ENCODE measurements at places on chromosomes 12 and 14.

- no peak for DNase-seq
These were observed 113.7 kb downstream of the DUSP6 start for GRCh38 chr12:89238593-89238992.

DNA sequence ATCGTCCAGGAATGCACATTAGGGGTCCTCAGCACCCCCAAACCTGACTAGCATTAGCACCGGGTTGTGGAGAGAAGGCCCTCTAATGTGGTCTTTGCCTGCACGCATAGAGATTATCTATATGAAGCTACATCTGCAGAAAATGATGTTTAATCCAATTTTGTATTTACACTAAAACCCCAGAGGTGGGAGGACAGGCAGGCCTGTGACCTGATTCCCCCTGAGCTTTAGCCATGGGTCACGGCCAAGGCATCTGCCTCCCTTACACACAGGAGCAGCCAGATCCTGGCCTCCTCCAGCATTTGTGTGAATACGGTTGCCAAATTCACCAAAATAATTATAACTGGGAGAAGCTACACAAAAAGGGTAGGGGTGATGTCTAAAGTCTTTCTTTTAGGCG lies 7.0 kb downstream of the APOLD1 start:
- DNase-seq, result no peak

- DNase-seq, result no peak
These were observed 30.2 kb upstream of the EVL start for GRCh38 chr14:100034961-100035500.

- DNase-seq, result peak; percentile 93
These were observed 25.6 kb downstream of the SYNE3 start for GRCh38 chr14:95490727-95491451.

- DNase-seq, result no peak
These were observed 52.3 kb upstream of the RFLNA start for GRCh38 chr12:124242529-124243065.

DNA sequence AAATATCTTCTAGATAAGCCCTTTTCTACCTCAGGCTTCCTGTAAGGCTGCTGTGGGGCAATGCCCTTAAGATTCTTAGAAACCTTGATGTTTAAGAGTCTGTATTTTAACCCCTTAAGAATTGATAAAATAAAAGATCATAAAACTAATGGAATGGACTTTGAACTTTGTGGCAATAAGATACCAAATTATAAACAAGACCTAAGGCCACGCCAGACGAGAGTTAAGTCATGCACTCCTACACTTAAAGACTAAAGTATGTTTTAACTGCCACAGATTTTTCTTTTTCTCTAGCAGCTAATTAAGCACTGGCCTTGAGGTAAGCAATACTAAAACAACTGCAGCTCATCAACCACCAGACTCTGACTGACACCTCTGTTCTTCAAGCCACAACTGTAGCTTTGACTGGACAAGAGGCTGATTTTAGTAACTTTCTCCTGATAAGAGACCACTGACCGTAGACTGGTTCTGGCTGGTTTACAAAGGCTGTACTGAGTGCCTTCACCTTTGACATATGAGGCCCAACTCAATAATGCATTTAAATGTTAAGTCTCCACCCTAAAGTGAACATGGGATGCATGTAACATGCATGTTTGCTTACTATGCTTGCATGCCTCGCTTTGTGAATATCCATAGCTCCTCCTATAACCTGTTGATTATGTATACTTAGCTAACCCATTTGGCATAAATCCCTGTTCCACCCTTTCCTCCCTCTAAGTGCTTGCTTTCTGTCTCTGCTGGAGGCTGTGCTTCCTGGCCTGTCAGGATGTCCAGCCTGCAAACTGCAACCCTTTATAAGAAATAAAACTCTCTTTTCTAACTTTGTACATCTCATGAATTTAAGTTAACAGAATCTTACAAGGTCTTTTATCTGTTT lies 71.9 kb downstream of the KLHL28 start:
- DNase-seq, result peak; percentile 67

DNA sequence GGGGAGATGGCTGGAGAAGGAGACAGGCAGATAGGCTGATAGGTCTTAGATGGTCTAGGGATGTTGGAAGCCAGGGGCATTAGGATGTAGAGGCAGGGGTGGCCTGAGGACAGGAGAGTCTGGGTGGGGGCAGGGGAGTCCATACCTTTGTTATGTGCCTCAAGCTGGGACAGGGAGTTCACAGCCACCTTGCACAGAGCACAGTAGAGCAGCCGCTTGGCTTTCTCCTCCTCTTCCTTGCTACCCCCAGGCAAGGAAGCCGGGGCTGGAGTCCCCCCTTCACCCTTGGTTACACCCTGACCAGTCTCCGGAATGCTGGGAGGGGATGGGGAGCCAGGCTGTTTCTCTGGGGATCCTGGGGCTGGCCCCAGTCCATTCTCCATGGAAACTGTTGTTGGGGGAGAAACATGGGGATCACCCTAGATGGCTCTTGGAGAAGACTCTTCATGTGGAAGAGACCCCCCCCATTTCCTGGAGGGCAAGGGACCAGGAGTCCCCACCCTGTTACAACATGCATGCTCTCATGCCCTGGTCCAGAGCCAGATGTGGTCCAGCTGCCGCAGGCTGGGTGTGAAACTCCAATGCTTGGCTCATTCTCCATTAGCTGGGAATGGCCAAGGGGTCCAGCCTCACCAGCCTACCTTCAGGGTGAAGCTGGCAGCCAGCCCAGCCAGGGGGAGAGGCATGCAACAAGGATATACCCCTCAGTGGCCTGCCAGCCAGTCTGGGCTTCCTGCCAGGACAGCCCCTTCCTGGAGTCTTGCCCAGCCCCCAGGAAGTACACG lies 7.2 kb upstream of the GPR84 start:
- DNase-seq, result no peak

DNA sequence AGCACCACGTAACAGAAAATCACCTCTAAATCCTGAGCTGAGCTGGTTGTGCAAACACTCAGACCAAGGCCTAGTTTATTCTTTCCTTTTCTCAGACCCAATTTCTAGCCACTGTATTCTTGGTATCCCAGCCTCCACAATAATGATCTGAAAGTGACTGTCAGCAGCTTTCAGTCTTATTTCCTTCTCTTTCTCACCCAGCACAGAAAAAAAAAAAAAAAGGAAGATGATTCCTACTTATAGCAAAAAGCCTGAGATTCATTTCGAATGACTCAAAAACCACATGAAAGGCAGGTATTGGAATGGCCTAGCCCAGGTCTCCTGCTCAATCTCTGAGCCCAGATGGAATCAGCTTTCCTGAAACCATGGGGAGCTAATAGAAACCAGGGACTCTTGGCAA lies 298.6 kb upstream of the PPFIA2 start:
- no peak for DNase-seq

GRCh38 chr14:83071888-83072501 lies 1538.3 kb upstream of the SEL1L start:
- DNase-seq, result peak; percentile 6

DNA sequence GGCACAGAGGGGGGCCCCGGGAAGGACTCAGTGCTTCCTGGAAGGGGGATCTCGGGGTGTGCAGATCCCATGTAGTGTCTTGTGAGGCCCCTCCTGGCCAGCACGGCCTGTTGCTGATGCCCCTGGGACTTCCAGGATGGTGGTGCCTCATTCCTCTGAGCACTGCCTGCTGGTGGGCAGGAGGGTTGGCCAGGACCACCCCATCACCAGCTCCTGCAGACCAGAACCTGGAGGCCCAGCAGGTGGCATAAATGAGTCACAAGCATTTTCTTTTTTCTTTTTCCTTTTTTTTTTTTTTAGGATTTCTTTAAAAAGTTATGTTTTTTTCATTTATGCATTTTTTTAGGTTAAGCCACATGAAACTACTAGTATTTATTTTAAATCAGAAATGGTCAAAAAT lies 8.0 kb downstream of the MMP17 start:
- no peak for DNase-seq

DNA sequence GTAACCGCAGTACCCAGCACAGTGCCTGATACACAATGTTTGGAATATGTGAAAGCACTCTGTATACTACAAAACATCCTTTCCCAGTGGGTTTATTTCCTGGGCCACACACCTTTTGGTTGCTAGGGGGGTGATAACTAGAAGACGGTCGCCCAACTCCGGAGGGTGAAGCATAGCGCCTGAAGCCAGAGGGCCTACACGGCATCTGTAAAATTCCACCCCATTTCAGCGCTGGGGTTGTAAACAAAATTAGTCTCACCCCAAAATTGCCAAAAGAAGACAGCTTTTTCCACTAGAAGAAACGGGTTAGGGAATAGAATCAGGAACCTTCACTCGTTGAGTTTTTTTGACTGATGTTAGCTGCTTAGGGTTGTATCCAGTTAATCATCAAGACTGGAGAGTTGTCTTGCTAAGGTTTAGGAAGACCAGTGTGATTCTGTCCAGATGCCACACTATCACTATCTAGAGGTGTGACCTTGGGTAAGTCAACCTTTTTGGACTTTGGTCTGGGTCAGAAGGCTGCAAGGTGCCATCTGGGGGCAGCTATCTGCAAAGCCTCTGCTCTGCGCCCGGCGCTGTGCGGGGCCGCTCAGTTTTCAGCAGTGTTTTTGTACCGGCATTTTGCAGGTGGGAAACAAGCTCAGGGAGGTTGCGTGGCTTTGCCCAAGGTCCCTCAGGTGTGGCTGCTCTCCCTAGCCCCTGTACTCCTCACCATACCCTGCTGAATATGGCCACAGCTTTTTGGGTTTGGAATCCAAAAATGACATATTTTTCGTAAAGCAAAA lies 1.3 kb downstream of the ZNF839 start:
- peak; percentile 39 for DNase-seq
